CD4-positive, alpha-beta T cell treated with Interleukin-4 for 1 hour (primary cell): ENCODE measurements at places on chromosomes 11 and 22.

DNA sequence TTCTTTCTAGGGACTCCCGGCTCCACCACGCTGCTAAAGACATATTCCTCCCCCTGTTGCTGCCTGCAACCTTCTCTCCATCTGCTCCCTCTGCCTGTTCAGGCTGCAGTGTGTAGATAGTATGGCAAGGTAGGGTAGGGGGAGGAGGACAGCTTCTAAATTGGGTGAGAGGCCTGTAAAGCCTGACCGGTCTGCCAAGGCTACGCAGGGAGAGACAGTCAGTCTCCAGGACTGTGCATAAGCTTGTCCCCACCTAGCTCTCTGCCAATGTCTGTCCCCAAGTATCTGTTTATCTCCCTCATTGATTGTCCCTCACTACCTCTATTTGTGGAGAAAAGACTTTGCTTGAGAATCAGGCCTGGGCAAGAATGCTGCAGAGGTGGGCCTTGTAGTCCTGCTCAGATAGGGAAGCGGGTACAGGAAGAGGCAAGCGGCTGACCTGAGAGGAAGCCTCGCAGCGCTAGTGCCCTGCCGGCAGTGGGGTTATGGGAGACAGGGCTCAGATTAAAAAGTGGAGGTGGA is 871 bp upstream of the SEZ6L start:
- DNase-seq = no peak

- DNase-seq = no peak
Measured at GRCh38 chr11:90913131-90913668, 690.4 kb upstream of the CHORDC1 start.

GRCh38 chr11:75537740-75538139 is 12.0 kb upstream of the GDPD5 start:
- no peak for DNase-seq

DNA sequence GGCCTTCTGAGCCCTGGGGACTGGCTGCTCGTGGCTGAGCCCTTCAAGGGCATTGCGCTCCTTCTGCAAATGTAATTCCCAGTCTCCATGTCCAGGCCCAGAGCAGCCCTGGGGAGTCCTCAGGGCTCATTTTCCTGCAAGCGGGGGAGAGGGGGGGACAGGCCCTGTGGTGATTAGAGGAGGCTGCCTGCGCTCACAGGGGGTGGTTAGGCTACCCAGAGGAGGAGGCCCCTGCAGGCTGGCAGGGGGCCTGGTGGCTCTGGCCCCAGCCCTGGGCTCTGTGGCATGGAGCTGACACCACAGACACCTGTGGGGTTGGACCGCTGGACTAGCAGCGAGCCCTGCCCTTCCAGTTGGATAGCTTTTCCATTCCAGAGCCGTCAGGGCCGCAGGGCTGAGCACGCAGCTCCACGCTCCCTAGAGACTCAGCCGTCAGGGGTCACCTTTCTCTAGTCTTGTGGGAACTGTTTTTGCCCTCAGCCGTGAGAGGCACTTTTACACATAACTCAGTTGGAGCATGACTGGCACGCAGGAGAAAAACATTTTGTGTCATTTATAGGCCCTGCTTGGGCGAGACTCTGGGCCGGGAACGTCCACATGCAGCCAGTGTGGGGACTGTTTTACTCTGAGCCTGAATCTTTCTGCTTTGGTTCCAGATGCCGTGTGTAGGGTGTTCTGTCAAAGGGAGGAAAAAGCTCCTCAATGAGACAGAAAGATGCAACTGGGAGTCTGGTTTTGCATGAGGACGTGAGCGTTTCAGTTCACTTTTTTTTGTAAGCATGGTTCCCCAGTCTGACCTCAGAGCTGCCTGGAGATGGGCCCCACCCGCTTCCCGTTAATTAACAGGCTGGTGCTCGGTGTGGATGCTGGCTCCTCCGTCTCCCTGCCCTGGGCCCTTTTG is 58.1 kb downstream of the LRP5 start:
- peak; percentile 66 for DNase-seq

- DNase-seq = no peak
Measured at GRCh38 chr22:49183208-49183825, 644.4 kb downstream of the BRD1 start.

GRCh38 chr11:45921561-45922424 is 663 bp upstream of the LARGE2 start:
- no peak for DNase-seq

- DNase-seq = no peak
Measured at GRCh38 chr11:88511006-88511405, 173.5 kb upstream of the CTSC start.

- no peak for DNase-seq
Measured at GRCh38 chr11:78818201-78818600, 243.5 kb upstream of the NARS2 start.

- DNase-seq = no peak
Measured at GRCh38 chr22:33455036-33455435, 396.9 kb upstream of the SYN3 start.

- DNase-seq = no peak
Measured at GRCh38 chr11:115191761-115192160, 312.5 kb downstream of the CADM1 start.
